ENCODE measurements at places on chromosomes 3 and 15. TPM values are rescaled to one million over a fixed set of nuclear protein-coding genes. Genes with fewer than 3 reads are reported as not detected.

DNA sequence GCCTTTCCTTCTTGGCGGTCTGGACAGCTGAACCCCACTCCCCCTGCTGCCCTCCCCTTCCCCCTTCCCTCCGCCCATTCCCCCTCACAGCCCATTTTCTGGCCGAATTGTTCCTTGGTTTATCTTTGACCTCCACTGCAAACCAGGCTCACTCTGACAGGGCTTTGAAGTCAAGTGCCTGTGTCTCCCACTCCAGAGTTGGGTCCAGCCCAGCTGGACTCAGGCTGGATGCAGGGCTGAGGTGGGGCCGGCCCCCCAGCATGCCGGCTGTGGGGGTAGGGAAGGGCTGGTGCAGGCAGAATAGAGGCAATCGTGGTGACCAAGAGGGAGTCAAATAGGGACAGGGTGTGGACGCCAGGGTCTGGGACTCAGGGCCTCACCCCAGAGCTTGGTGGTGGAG, 57.0 kb upstream of the MRPS22 start:
- DNase-seq = no peak
- peaks cover 3% of the 10 kb centered on the region for H3K4me1 ChIP-seq
- no peak overlapping the region for H3K27ac ChIP-seq

DNA sequence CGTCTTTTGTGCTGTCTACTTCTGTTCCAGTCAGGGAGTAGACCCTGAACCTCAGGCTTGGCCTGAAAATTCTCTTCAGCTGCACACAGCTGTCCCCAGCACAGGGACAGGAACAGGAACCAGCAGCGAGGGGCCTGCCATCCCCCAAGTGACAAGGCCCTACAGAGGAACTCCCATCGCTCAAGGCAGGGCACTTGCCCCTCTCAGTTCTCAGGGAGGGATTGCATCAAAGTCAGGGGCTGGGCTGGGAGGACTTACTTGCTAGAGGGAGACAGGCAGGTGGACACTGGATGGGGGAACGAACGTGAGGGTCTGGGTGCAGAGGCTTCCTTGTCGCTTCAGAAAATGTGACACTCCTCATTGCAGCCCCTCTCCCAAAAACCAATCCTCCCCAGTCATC, 163.6 kb downstream of the CHSY1 start:
- H3K36me3 ChIP-seq = no peaks in the 10 kb centered on the region
- DNase-seq = no peak
- peaks cover 4% of the 10 kb centered on the region for H3K27me3 ChIP-seq
- peaks cover 55% of the 10 kb centered on the region for H3K4me1 ChIP-seq
- no peak overlapping the region for H3K4me3 ChIP-seq
- no peak overlapping the region for H3K27ac ChIP-seq

- no peaks in the 10 kb centered on the region for H3K36me3 ChIP-seq
- peaks cover 8% of the 10 kb centered on the region for H3K27me3 ChIP-seq
- H3K4me3 ChIP-seq = no peak overlapping the region
These were observed 8.7 kb upstream of the RASA2 start for GRCh38 chr3:141478139-141478538.

- no peaks in the 10 kb centered on the region for H3K27me3 ChIP-seq
- no peaks in the 10 kb centered on the region for H3K36me3 ChIP-seq
- H3K27ac ChIP-seq = peak overlapping the region; percentile 86
- DNase-seq = peak; percentile 80
- H3K4me1 ChIP-seq = peaks cover 33% of the 10 kb centered on the region
These were observed 287.5 kb downstream of the MAGI1 start for GRCh38 chr3:65751123-65751700.

The ANKRD63 gene
- not detected for total RNA-seq
